ENCODE measurements at places on chromosomes 2 and 18.

- DNase-seq = peak; percentile 22
These were observed 128.6 kb downstream of the MSTN start for GRCh38 chr2:189933911-189934399.

DNA sequence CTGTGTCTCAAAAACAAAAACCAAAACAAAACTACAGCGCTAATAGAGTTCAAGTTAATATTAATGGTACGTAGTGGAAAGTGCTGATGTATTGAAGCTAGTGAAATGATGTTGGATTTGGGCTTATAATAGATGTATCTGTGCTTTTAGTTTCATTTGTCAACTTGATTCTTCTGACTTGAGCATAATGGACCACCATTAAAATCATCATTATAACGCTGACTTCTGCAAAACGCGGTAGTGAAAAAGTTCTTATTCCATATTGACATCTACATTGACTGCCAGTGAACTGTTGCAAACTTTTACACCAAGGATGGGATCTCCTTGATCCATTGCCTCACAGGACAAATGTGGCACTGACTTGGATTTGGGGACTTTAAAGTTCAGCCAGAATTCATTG, 85.0 kb downstream of the LPIN1 start:
- no peak for DNase-seq

- no peak for DNase-seq
These were observed 196.3 kb upstream of the TMEFF2 start for GRCh38 chr2:192391041-192391440.

DNA sequence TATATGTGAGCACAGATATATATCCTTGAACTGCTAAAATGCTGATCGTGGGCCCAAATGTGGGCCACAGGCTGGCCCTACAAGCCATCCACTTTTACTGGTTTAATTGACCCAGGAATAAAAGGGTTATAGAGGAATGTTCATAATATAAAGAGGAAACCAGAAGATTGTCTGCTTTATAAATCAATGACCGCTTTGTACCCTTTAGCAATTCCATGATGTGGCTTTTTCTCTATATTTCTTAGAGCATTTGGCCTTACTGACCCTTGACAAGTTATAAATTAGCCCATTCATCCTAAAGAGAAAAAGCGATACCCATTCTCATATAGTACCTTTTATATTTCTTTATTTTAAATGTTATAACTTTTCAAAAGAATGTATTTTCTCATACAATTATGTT, 87.1 kb upstream of the ITGA4 start:
- no peak for DNase-seq

- no peak for DNase-seq
These were observed 61.6 kb upstream of the ACYP2 start for GRCh38 chr2:54053830-54054229.

DNA sequence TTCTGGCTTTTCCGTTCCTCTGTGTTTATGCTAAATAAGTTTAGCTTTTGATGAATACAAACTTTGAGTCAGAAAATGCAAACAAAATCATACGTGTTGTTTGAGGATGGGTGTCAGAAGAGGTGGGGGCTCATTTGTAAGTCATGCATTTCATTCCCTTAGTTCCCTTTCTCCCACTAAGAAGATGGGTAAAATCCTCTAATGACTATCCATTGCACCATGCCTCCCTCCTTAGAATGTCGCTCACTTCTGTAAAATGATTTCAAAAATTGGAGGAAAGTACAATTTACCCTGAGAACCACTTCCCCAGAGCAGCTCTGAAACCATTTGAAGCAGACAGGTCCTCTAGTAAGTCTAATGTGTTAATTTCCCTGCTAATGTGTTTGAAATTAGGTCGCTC, 629.6 kb upstream of the VRK2 start:
- no peak for DNase-seq

DNA sequence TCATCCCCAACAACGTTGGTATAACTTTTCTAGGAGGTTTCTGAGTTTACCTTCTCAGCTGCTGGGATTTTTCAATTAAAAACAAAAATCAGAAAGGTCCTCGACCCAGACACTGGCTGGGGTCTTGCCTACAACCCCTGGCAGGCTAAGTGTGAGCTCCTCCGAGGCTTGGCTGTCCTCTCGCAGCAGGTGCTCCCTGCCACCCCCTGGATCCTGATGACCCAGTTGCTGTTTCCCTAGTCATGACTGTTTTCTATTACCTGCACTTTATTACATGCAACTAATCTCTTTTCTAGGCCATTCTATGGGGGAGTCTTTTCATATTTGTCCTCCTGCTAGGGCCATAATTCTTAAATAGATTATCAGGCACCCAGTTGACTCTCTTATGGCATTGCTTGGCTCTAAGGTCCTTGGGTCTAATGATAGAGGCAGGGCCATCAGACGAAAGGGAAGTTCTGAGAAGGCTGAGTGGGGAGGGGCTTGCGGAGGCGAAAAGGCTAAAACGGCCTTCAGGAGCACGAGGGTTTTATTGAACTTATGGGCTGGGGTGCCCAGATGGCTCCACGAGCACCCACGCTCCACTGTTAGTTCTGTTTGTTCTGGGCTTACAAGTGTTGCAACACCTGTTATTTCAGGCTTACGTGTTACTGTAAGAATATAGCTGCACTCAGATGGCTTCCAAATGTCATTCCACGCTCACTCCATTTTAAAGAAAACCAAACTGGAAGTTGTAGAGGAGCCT, 166.0 kb downstream of the NCK2 start:
- no peak for DNase-seq

- no peak for DNase-seq
These were observed 138.3 kb downstream of the ZBTB7C start for GRCh38 chr18:48270929-48271328.

DNA sequence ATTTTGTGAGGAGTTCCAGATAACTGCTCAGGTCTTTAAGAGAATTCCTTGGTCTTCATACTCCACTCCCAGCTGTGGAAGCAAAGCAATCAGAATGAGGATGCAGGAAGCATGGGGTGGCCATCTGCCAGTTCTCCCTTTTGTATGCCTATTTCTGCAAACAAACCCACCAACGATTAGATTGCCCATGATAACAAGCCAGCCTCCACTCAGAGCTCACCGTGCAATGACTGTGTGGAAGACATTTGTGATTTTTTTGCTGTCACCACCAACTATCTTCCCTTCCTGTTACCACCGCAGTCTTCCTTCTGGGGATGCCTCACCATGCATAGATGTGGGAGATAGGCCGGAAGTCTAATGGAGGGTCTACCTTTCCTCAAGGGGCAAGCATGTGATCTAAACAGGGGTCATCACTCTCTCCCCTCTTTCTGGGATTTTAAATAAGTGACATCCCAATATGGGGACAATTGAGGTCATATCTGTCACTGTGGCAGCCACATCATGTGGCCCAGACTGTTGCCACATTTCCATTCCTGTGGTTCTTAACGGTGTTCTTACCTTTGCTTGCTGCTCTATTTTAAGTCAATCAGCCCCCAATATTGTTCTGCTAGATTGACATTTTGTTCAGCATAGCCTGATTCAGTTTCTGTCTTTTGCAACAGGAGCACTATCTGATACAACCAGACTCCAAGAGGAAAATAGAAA, 4.4 kb downstream of the AFF3 start:
- DNase-seq = no peak

DNA sequence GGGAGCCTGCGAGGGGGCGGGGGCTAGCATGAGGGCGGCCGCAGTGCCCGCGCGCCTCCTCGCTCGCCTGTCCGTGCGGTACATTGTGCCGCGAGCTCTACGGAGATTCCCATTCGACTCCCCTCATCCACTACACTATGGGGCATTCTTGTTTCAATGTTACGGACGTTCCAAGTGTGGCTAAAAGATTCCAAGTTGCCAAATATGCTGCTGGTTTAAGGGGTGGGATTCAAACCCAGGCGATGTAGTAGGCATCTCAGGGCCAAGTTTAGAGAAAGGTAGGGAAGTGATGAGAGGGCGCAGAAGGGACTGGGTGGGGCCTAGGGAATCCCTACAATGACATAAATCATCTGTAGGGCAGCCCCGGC, 10.0 kb upstream of the CRYBA2 start:
- no peak for DNase-seq

DNA sequence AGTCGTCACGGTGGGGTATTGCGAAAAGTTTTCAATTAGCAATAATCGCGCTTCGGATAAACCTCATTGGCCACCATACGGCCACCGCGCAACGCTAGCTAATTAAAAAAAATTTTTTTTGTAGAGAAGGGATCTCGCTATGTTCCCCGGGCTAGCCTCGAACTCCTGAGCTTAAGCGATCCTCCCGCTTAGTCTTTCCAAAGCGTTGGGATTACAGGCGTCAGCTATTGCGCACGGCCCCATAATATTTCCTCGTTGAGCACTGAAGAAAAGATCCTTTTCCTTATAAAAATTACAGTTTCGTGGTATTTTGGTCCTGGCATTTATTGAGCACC, 759 bp upstream of the ACTR1B start:
- DNase-seq = no peak

DNA sequence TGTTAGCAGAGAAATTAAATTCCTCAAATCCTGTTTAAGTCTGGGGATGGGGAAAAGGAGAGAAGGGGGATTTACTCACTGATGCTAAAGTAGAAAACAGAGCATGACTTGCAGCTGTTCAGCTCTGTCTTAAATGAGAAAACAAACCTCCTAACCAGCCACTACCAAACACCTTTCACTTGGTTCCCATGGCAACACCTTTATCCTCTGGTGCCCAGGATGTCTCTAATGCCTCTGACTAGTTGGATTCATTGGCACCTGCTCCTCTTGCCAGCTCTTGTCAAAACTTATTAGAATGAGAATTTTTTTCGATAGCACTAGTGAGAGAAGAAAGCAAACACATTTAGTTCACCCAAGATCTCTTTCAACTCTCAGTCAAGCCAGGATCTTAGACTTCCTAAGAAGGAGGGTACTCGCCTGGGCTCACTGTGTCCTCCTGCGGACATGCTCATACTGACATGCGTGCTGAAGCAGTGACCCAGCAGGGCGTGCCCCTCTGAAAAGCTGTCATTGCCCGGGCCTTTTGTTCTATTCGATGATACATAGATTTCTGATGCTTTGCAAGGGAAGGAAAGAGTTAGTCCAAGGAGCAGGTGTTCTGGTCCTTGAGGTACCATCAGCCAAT, 656.0 kb upstream of the CELF4 start:
- no peak for DNase-seq

GRCh38 chr2:159126432-159127022, 158.1 kb downstream of the TANC1 start:
- DNase-seq = peak; percentile 40

GRCh38 chr2:59177748-59178147, 936.6 kb upstream of the FANCL start:
- DNase-seq = no peak

DNA sequence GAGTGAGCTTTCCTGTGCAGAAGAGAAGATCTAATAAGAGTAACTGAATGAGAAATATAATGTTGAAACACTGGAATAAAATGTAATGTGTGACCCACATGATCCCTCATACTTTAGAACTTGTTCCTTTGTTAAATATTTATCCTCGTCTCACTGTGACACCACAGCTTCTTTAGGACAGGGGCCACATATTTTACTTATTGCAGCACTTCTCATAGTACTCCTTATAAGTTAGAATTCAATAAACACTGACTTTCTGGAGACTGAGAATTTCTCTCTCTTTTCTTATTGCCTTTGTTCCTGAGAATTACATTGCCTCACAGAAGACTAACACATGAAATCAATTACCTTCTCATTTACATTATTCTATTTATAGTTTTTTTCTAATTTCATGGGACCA, 1234.6 kb upstream of the CHAC2 start:
- DNase-seq = no peak

- DNase-seq = no peak
These were observed 118.0 kb upstream of the HS6ST1 start for GRCh38 chr2:128436479-128437203.

GRCh38 chr2:174014699-174015070, 49.5 kb upstream of the SP3 start:
- DNase-seq = no peak

DNA sequence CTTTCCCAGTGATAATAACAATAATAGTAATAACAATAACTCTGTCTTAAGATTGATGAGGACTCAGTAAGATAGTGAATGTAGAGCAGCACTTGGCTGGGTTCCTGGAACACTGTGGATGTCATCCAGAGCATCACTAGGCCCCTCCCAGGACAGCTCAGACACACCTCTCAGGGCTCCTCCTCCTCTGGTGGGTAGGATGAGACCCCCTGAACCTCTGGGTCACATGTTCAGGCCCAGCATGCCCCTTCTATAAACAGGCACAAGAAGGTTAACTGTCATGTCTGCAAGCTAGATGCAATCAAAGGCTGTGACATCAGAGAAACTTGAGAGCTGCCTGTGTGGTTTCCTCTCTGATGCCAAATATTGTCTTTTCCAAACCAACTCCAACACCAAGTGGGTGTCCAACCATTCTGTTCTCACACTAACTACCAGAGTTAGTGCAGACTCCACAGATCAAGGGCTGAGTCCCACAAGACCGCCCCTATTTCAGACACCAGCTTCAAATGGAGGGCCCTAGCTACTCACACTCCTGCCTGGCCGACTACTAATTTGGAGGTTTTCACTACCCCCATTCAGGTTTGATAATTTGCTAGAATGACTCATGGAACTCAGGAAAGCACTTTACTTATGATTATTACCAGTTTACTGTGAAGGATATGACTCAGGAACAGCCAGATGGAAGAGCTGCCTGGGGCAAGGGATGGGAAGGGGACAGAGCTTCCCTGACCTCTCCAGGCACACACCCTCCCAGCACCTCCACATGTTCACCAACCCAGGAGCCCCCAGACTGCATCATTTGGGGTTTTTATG, 46.4 kb upstream of the BZW1 start:
- no peak for DNase-seq

GRCh38 chr2:180412219-180412618, 405.1 kb upstream of the CWC22 start:
- no peak for DNase-seq

All from AG09319 (cell line).